Activated naive CD4-positive, alpha-beta T cell (primary cell): ENCODE measurements at places on chromosomes 13 and 19.

DNA sequence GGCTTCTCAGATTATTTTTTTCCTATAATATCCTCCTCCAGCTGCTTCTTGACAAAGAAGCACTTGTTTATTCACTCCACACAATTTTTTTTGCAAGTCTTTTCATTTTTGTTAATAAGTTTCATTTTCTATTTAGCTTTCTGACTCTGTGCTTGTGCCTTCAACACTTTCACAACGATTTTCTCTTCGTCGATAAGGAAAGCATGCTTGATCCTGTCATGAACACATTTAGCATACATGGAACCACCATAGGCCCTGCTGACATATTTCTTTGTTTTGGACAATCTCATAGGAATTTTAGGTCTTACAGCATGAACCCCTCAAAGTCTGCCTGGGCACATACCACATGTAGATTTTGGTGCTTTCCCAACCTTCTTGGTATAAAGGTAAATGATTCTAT, 346.0 kb downstream of the KCNRG start:
- no peak for DNase-seq

GRCh38 chr13:44660050-44660449, 83.9 kb upstream of the TSC22D1 start:
- no peak for DNase-seq

- no peak for DNase-seq
Measured at GRCh38 chr19:44866664-44867063, 20.6 kb downstream of the NECTIN2 start.

DNA sequence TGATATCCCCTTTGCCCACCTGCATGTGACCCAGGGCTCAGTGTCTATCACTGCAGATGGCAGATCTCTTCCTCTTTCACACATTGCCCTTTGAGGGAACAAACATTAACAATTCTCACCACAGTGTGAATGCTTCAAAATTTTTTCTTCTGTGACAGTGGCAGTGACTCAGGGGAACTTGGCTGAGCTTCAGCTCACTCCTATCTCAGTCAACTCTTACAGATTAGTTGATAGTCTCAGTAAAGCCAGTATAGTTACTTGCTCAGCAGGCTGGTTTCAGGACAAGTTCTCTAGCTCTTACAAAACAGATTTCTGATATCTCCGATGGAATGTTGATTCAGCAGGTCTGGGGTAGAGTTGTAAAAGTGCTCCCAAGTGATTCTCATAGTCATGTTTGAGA, 166.9 kb downstream of the DLEU7 start:
- DNase-seq = no peak

GRCh38 chr19:22623841-22624221, 10.3 kb upstream of the ZNF492 start:
- no peak for DNase-seq

DNA sequence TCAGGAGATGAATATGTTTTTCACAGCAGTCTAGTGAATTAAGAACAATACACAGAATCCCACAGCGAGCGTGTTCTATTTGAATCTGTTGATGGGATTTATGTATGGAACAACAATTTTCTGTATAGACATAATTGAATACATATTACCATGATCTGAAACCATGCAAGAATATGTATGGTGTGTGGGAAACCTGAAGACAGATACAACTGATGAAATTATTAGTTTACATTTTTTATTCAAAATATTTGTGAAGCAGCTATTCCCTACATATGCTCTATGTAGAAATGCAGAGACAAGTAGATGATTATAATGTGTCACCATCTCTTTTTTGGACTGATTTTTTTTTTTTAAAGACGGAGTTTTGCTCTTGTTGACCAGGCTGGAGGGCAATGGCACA, 91.8 kb downstream of the DNAJC15 start:
- DNase-seq = no peak

GRCh38 chr19:55690109-55690768, 15.2 kb downstream of the EPN1 start:
- no peak for DNase-seq

- no peak for DNase-seq
Measured at GRCh38 chr19:47264629-47265028, 8.3 kb downstream of the CCDC9 start.

DNA sequence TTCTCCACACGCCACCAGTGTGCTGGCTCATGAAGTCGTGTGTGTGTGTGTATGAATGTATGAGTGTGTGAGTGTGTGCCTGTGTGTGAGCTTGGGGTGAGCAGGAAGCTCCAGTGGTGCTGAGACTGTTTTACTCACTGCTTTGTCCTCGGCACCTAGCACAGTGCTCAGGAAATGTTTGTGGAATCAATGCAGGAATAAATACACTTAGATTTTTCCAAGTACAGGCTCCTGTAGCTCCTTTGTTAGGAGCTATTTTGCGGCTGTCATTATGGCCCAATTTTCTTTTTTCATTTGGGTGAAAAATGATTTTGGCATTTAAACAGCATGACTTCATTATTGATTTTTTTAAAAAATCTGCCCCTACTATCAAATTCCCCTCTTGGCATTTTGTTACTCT, 193.5 kb upstream of the KL start:
- DNase-seq = no peak

- DNase-seq = no peak
Measured at GRCh38 chr13:33352526-33352925, 67.0 kb upstream of the STARD13 start.

GRCh38 chr13:67803118-67803517, 573.0 kb upstream of the PCDH9 start:
- no peak for DNase-seq

DNA sequence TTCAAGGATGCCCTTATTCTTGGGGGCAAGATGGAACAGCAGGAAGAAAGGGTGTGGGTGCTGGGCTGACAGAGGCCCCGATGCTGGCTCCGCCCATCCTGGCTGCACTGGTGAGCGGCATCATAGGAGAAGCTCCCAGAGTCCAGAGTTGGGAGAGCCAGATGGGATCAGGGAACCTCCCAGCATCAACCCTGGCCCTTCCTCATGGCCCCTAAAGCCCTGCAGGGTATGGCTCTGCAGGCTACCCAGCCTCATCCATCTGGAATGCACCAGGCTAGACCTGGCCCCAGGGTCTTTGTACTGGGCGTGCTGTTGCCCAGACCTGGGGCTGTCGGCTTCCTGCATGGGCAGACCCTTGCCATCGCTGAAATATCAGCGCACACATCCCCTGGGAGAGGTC, 7.9 kb upstream of the ELL start:
- no peak for DNase-seq

DNA sequence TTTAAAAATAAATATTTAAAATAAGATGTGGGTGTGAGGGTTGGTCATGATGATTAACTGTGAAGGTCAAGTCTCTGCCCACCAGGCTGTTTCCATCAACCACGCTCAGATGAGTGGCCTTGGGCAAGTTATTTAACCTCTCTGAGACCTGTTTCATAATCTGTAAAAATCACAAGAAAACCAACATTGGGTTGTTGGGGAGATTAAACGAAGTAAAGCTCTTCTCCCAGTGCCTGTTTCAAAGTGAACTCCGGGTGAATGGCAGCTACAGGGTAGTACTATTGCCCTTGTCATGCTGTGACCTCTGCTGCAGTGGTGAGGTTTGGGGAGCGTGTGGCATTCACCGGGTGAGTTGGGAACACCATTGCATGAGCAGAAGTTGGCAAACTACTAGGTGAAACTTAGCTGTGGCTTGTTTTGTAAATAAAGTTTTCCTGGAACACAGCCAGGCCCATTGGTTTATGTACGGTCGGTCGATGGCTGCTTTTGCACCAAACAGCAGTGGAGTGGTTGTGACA, 153.2 kb downstream of the USP12 start:
- no peak for DNase-seq

GRCh38 chr13:31431722-31432137, 232.0 kb downstream of the B3GLCT start:
- peak; percentile 2 for DNase-seq

DNA sequence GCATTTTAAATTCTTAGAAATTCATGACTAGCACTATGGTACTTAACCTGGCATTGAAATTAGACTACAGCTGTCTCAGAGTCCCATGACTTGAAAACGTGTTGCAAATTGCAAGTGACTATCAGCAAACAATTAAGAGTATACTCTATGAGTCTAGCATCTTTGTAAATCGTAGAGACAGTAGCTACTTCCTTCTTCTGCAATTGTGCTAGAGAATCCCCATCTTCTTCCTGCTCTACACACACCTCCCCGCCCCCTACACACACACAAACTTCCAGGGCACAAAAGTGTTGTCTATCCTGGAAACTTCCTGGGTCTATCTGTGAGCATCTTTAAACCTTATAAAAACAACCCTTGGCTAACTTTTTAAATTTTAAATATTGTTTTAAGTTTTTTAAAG, 35.2 kb upstream of the MIR17HG start:
- DNase-seq = no peak

- DNase-seq = no peak
Measured at GRCh38 chr19:682678-683320, 6.6 kb downstream of the FSTL3 start.

- no peak for DNase-seq
Measured at GRCh38 chr13:109024611-109025010, 395.2 kb downstream of the MYO16 start.

- no peak for DNase-seq
Measured at GRCh38 chr13:47680748-47681147, 320.3 kb downstream of the SUCLA2 start.

GRCh38 chr19:12647490-12648071, 19.0 kb downstream of the MAN2B1 start:
- DNase-seq = no peak

DNA sequence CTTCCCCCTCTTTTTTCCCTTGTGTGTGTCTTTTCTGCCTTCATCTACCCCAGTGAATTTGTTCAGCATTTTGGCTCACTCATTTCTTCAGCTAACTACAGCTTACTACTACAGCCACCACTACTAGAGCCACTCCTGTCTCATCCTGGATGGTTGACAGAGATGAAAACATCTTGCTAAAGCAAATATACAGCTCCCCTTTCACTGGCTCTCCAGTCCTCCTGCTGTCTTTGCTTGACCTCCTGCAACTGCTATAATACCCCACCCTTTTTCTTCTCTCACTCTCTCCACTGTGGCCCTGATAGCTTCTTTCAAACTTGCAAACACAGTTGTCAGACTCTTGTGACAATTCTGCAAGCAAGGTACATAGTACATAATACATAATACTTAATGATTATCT, 523.6 kb downstream of the DCT start:
- no peak for DNase-seq

GRCh38 chr19:3142292-3142670, 6.4 kb downstream of the GNA15 start:
- no peak for DNase-seq

GRCh38 chr19:530134-531008, 1.2 kb upstream of the CDC34 start:
- no peak for DNase-seq

DNA sequence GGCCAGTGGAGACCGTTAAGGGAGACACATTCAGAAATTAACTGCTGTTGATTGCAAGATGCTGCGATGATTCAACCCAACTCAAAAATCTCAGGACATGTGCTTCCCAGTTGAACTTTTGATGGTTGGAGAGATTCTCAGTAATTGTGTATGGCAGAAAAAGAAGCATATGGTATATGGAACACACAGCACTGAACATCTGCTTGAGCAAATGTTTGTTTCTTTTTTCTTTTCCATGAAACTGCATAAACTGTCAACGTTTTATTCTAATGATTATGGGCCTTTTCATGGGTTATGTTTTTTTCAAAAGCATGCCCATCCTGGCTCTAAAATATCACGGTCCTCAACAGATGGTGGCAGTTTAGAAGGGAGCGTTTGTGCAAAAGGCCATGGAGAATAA, 40.1 kb upstream of the USP29 start:
- no peak for DNase-seq

- DNase-seq = no peak
Measured at GRCh38 chr13:98761986-98762616, 9.6 kb upstream of the SLC15A1 start.

- DNase-seq = no peak
Measured at GRCh38 chr13:78485803-78486202, 117.5 kb downstream of the POU4F1 start.

DNA sequence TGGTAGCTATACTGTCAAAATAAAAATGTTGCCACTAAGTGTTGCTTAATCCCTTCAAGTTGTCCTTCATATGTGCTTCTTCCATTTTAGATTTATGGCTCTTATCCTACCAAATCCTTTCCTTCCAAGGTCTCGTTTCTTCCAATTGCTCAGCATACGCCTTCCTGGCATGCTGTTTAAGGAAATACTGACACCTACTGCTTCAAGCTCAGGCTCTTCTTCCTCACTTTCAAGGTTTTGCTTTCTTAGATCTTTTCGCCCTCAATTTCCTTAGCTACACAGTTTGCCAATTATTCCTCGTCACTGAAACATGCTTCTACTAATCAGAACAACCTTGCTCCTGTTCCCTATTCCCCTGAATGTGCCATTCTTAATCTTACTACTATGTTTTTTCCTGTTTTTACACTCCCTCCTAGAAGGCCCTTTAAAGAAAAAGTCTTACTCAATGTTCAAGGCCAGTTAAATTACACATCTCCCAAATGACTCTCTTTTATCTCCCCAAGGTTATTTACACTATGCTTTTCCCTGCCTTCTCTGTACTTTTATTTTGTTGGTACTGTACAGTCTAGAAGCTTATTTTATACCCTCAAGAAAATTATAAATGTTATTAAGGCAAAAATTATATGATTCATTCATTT, 343.1 kb downstream of the MZT1 start:
- DNase-seq = no peak

DNA sequence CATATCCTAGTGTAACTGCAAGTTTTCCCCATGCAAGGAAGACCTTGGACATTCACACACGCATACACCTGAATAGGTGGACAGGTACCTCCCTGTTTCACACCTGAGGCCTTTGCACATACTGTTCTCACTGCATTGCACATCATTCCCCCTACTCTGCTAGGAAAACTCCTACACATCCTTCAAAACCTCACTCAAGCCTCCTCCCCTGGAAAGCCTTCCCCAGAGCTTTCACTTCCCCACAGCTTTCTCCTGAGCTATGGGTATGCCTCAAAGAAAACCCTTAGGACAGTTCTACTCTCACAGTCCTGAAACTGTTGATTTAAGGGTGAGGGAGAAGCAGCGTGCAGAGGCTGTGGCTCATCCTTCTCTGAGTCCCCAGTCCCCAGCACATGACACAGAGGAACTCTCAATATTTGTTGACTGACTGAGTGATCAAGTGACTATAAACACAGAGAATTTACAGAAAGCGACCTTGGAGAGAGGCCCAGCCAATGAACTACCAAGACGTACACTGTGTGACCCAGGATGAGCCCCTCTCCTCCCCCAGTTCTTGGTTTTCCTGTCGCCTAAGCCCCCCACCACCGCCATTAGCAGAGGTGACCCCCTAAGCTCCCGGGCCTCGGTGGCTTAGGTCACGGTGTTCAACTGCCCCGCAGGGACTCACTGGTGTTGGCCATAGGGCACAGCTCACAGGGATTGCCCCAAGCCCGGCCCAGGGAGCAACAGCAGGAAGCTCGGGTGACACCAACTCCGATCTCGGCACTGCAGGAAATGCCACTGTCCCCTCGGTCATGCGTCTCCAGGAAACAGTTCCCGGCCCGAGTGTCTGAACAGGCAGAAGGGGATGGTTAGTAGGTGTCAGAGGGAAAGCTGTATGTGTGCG, 40.6 kb downstream of the FBN3 start:
- no peak for DNase-seq

DNA sequence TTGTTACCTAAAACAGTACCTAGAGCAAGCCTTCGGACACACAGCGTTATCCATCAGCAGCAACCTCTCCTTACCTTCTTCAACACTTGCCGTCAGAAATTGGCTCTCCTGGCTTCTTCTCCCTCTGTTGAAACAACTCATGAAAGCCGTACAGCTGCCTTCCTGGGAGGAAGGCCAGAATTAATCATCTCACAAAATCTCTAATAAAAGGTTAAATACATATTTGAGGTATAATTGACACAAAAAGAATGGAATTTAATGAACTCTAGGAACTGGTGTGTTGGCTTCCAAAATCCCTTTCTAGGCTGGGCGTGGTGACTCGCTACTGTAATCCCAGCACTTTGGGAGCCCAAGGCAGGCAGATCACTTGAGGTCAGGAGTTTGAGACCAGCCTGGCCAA, 37.3 kb upstream of the GTF2F2 start:
- DNase-seq = no peak
